ENCODE measurements at places on chromosomes 5 and 9.

DNA sequence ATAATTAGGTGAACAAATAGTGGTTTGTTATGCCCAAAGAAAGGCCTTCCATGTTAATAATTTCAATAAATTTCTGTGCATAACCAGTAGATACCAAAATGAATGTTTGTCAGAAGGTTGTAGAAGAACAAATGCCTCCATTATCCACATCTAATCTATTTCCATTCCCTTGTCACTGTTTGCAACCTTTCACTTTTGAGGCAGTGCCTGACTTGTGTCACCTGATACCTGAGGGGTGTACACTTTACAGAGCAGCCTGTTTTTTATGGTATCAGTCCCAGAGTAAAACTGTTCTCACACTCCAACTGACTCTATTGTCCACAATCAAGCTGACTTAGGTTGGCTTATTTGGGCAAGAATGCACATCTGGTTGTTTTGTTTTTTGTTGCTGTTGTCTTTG lies 40.1 kb downstream of the FREM1 start:
- DNase-seq, result no peak

DNA sequence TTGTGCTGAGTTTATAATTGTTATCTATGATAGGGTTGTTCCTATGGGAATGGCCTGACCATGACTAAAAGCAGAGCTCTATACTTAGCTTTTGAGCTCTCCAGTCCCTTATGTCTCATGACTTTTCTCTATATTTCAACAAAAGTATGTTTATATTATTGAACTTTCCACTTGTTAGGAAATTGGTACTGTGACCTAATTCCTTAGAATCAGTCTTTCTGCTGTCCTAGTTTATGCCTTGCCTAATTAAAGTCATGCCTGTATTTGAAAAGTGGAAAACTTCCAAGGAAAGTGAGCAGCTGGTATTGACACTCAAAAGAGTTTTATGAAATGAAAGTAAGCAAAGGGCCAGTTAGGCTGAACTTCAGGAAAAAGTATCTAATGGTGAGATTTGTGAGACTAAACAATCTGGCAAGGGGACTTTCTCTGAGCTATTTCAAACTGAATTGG lies 68.6 kb downstream of the XRCC4 start:
- DNase-seq, result no peak

DNA sequence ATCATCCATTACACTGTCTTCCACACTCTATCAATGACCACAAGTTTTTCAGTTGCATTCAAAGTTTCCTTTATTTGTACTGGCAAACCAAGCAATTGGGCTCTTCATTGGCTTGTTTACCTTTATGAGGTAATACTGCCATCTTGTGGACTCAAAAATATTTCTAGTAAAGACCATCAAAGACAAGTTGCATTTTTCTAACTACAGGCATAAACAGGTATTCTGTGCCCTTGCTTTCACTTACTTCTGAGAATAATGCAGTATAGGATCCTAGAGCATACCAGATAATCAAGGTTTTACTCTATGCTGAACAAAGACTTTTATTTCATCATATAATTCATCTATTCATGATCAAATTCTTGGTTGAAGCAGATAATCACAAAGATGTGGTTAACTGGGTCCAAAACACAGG lies 173.7 kb upstream of the POU5F2 start:
- no peak for DNase-seq

DNA sequence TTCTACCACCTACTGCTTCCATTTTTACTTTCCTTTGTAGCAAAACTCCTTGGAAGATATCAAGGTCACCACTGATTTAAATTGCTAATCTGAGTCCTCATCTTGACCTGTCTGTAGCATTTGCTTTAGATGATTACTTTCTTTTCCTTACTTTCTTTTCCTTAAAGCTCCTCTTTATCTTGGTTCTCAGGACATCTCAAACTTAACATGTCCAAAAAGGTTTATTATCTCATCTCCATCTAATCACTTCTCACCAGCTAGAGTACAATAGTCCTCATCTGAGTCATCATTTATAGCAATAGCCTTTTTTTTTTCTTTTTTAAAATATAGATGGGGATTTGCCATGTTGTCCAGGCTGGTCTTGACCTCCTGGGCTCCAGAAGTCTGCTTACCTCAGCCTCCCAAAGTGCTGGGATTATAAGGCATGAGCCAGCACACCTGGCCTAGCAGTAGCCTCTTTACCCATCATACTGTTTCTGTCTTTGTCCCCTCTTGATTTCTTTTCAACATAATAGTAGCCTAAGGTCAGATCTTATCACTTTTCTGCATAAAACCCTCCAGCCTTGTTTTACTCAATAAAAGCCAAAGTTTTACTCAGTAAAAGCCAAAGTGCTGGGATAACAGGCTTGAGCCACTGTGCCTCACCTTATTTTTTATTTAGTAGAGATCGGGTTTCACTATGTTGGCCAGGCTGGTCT lies 32.9 kb upstream of the GPR21 start:
- DNase-seq, result no peak

GRCh38 chr5:91378752-91379211 lies 4.3 kb downstream of the ARRDC3 start:
- DNase-seq, result no peak

DNA sequence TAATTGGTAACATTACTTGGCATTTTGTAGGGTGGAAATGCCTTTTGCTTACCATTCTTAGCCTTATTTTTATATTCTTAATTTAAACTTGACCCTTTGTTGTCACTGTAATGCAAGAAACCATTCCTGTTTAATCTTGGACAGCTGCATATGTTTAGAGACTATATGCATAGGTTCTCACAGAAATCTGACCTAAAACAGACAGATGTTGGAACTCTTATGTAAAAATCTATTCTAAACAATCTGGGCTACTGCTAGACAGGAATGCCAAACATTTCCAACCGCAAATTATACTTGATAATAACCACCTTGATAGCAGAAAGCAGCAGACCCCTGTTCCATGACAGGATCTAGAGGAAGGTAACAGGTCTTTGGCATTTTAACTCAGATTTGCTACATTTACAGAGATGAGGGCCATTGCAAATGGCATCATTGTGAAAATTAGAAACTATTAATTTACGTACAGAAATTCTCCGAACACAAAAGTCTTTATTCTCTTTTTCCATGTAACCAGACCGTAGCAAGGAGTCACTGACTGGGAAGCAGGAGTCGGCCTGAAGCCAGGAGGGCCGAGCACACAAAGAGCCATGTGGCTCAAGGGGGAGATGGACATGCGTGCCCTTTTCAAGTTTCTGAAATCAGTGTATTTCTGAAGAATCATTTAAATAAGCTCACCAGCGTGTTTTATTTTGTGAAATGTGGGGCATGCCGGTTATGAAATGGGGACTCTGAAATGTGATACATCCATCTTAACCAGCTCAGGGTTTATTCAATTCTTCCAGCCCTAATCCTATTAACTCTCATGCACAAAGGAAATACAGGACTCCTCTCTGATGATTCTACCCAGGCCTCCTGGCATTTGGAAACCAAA lies 139.3 kb downstream of the AOPEP start:
- no peak for DNase-seq

DNA sequence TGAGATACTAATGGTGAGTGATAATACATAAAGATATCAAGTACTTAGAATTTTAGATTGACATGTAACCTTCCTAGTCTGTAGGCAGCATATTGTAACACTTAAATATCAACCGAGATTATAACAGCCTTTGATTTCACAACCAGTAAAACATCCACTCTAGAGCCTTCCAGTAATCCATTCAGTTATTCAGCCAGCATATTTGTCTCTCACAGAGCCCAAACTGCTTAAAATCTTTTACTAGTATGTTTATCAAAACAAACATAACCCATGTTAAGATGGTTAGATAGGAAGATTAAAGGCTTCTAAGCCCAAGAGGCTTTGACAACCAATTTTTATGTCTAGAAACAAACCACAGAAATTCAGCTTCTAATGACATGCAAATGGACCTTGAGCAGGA lies 177.9 kb upstream of the FST start:
- DNase-seq, result no peak

DNA sequence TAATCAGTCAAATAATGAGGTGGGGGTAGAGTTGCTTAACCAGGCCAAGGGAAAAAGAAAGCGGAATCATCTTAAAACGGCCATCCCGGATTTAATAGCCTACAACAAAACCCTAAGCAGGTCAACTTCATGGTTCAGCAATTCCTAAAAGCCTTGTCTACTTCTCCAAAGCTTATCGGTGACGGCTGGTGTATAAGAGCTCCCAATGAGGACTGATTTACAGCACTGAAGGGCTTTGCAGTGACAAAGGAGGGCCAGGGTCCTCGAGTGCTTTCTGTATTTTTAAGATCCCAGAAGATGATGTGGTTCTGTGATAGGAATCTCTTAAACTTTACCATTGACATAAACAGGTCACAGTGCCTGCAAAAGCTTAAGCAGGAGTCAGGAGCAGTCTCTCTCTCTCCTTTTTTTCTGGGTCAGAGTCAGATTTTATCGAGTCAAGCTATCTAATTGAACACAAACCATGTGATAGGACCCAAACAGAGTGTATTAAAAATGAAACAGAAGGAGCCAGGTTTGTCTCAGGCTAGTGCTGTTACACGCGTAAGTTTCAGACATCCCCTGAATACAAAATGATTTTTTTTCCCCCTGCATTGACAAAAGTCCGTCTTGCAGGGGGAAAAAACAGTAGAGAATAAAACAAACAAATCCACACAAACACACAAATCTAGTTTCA lies 663.6 kb upstream of the ZNF608 start:
- no peak for DNase-seq

Measured in stimulated activated CD4-positive, alpha-beta T cell treated with anti-CD3 and anti-CD28 coated beads, Interleukin-15, amount 100 ng/mL, for 1 hour (primary cell).